ENCODE measurements at places on chromosomes 12 and 14.
A peak's percentile ranks its signal among the peaks of the same experiment; 100 is the strongest.

DNA sequence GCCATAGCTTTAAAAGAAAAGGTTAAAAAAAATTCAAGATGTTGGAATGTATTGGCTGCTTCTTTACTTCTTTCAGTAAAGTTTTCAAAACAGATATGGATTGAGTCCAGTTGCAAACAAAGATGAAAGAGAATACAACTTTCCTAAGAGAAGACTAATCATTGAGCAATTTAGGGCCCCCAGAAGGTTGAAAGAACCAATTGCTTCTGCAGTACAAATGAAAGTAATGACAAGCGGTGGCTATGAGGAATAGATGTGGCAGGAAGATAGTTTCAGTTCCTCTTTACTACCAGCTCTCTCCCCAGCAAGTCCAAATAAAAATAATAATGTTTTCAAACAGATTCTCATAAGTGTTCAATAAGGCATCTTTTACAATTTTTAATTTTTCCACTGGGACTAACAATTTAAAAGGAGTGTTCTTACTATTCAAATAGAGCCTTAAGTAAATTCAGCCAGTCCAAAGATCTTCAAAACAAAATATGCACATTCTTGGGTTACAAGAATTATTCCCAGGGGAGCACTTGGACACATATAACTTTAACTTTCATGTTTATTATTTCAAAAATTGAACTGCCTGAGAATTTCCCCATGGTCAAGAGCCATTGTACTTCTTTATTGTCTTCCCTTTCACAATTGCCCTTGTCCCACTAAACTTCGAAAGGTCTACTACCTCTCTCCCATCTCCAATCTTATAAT is 62.3 kb upstream of the PPP1R12A start:
- DNase-seq, result peak; percentile 7

- DNase-seq, result no peak
Measured at GRCh38 chr12:92142251-92142926, 3.3 kb downstream of the BTG1 start.

- no peak for DNase-seq
Measured at GRCh38 chr14:64856529-64857445, 22.9 kb downstream of the SPTB start.

GRCh38 chr12:32431025-32431424 is 31.7 kb downstream of the FGD4 start:
- no peak for DNase-seq

- no peak for DNase-seq
Measured at GRCh38 chr14:23163830-23164229, 19.6 kb downstream of the SLC7A8 start.

DNA sequence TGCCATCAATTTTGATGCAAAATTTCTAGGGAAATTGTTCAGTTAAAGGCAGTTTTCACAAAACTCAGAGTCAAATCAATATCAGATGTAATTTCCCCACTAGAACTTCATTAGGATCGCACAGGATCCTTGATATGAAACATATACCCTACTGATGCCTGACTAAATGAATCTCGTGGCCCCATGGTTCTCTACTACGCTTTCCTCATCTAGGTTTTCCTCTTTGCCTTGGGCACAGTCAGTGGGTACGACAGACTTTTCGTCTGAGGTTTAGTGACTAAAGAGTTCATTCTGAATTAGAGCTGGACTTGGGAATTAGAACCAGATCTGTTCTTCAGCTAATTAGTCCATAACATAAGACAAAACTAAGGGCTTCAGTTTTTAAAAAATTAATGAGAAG is 42.5 kb upstream of the GNPNAT1 start:
- no peak for DNase-seq

DNA sequence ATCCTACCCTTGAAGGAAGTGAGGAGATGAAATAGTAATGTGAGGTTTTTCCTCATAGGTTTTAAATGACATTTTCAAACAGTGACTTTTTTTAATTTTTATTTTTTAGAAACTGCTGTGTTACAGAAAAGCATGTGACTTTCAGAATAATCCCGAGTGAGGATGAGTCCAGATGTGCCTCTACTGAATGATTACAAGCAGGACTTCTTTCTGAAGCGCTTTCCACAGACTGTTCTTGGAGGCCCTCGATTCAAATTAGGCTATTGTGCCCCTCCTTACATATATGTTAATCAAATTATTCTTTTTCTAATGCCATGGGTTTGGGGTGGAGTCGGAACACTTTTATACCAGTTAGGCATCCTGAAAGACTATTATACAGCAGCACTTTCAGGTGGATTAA is 15.8 kb downstream of the PCNX4 start:
- DNase-seq, result no peak

DNA sequence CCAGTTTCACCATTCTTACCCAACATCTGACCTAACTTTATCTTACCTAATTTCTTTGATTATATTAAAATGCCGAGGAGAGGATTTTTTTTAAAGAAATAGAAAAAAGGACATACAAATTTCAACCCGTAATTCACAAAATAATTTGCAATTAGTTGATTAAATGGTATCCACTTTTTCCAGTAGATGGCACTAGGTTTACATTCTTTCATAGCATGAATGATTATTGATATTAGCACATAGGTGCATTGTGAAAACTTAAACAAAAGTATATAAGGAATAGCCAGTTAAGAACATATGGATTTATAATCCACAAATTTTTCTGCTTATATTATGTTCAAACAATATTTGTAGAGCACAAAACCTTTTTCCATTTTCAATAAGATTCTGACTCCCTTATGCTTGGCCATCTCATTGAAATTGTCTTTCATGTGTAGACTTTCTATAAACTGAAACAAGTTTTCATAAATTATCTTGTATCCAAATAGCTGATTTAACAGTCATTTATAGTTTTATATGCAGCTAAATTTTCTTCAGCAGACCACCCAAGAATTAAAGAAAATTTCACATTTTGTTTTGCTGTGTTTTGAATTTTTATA is 35.3 kb downstream of the MSRB3 start:
- DNase-seq, result peak; percentile 62
